ENCODE measurements at places on chromosomes 6 and 20.

GRCh38 chr6:139159016-139159415, 24.1 kb downstream of the HECA start:
- DNase-seq = no peak

GRCh38 chr20:54476169-54477009, 996 bp downstream of the DOK5 start:
- no peak for DNase-seq

DNA sequence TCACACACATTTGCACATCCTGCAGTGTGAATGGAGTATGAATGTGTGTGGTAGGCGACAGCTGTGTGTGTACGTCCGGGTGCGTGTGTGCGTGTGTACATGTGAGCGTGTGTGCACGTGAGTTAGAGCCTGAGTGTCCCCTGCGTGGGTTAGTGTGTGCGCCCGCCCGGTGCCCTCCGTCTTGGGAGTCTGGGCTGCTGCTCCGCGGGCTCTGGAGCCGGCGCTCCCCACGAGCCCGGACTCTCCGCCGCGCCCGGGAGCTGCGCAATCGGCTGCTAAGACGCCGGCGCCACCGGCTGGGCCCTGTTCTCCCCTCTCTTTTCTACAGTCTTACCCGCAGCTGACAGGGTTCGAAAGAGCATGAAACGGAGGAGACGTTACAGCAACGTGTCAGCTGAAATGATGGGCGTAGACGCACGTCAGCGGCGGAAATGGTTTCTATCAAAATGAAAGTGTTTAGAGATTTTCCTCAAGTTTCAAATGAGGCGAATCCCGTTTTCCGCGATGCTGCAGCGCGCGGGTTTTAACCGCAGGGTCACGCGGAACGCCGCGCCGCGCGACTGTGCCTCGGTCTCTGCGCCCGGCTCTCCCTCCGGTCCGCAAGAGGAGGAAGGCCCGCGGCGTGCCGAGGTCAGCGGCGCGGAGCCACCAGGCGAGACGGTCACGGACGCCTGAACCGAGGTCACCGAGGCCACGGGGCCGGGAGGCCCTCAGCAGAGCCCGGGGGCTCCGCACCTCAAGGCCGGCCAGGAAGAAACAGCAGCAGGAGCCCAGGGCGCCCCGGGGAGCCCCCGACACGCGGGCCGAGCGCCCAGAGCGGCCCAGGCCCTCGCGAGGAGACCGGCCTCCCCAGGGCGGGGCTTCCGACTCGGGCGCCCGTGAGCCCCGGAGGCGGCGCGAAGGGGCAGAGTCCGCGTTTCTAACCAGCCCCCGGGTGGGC, 95.3 kb upstream of the BHLHE23 start:
- no peak for DNase-seq

- no peak for DNase-seq
These were observed 706.5 kb upstream of the MAN1A1 start for GRCh38 chr6:120056085-120056484.

DNA sequence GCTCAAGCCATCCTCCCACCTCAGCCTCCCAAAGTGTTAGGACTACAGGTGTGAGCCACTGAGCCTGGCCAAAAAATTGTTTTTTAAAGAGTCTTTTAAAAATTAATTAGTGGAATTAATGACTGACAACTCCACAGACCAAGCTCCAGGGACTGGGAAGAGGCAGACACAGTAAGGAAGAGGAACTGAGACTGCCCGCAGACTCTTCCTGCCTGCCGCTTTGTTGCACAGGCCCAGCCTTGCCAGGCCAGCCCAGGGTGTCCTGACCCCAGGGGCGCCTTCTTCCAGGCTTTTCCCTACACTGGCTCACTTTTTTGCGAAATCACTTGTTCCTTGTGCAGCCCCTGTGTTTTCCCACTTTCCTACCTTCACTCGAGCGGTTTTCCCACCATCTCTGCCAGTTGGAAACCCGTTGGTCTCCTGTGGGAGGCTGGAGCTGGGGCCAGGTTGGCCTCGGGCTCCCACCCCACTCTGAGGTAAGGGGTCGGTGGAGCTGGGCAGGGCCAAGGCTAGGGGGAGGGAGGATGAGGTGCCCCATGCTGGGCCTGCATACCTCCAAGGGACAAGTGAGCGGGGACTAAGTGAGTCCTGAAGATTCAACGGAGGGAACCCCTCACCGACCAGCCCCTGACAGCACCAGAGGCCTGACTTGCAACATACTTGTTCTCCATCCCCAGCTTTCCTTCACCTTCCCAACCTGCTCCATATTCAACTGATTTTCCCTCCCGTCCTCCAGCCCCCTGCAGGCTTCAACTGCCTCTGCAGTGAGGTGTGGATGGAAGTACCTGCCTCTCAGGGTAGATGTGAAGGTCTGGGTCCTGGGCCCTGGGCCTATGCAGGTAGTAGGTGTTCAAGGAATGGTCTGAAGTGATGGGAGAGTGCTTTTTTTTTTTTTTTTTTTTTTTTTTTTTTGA, 23.5 kb upstream of the SMIM29 start:
- DNase-seq = no peak
